Lung (tissue), 17 donors: ENCODE measurements at places on chromosomes 12 and 14. TPM values are rescaled to one million over a fixed set of nuclear protein-coding genes. Genes with fewer than 3 reads are reported as not detected.

EID3 gene
- polyA plus RNA-seq: 0.89 TPM

FGF6 gene
- not detected for polyA plus RNA-seq

JAG2 gene
- polyA plus RNA-seq: 14.1 TPM

SLCO1C1 gene
- polyA plus RNA-seq: 0.04 TPM

DNA sequence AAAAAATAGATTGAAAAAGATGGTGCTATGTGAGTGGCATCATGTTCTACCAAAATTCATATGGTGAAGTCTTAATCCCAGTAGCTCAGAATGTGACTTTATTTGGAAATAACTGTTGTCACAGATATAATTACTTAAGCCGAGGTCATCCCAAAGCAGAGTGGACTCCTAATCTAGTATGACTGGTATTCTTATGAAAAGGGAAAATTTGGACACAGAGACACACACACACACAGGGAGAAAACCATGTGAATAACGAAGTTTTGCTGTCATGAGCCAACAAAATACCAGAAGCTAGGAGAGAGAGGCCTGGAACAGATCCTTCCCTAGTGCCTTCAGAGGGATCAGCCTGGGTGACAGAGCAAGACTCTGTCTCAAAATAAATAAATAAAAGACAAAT is 62.6 kb downstream of the FAR2 start:
- H3K27me3 ChIP-seq: no peaks in the 10 kb centered on the region
- H3K4me3 ChIP-seq: no peak overlapping the region
- DNase-seq: no peak
- no peaks in the 10 kb centered on the region for H3K36me3 ChIP-seq
- H3K4me1 ChIP-seq: no peaks in the 10 kb centered on the region
- H3K27ac ChIP-seq: no peak overlapping the region

- peaks cover 57% of the 10 kb centered on the region for H3K4me1 ChIP-seq
- H3K36me3 ChIP-seq: no peaks in the 10 kb centered on the region
- H3K27ac ChIP-seq: peak overlapping the region; percentile 96
- peak; percentile 87 for DNase-seq
- H3K4me3 ChIP-seq: peak overlapping the region; percentile 75
These were observed 862 bp downstream of the CRIP2 start for GRCh38 chr14:105475269-105476096.

DNA sequence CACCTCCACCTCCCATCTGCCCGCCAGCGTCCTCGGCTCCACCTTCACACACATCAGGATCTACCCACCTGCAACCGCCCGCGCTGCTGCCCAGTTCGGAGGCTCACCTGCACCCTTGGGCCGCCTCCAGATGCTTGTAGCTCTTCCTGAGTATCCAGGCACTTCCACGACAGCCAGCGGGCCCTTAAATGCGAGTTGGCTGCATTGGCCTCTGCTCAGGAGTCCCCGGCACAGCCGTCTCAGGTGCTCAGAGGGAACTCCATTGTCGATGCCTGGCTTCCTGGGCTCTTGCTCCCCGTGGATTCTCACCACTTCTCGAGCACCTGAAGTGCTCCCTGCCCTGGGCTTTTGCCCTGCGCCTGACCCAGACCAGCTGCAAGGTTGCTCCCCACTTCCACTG is 21.9 kb upstream of the CDCA4 start:
- no peaks in the 10 kb centered on the region for H3K36me3 ChIP-seq
- H3K4me1 ChIP-seq: no peaks in the 10 kb centered on the region
- no peak overlapping the region for H3K27ac ChIP-seq
- H3K4me3 ChIP-seq: no peak overlapping the region
- no peak for DNase-seq

- no peaks in the 10 kb centered on the region for H3K27me3 ChIP-seq
- H3K27ac ChIP-seq: no peak overlapping the region
- H3K4me1 ChIP-seq: peaks cover 10% of the 10 kb centered on the region
- H3K36me3 ChIP-seq: no peaks in the 10 kb centered on the region
- H3K4me3 ChIP-seq: no peak overlapping the region
These were observed 24.3 kb downstream of the GPRC5A start for GRCh38 chr12:12915656-12916055.

DNA sequence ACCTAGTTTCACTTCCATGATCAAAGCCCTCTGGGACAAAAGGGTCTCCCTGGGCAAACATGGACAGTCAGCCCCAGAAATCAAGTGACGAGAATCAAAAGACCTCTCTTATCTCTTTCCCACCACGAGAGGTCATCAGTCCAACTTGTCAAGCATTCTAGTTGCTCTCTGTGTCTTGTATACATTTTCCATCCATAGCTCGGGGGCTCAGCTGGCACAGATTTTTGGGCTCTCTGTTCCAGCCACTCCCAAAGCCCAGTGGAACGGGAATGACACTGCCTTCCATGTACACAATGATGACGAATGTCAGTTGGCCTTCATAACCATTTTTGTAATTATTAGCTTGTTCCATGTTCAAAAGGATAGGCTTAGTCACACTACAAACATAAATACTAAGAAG is 29.7 kb downstream of the NOS1 start:
- no peak for DNase-seq
- H3K27me3 ChIP-seq: peaks cover 12% of the 10 kb centered on the region
- H3K27ac ChIP-seq: no peak overlapping the region
- no peak overlapping the region for H3K4me3 ChIP-seq

- H3K4me3 ChIP-seq: no peak overlapping the region
- H3K36me3 ChIP-seq: no peaks in the 10 kb centered on the region
- no peaks in the 10 kb centered on the region for H3K4me1 ChIP-seq
- no peaks in the 10 kb centered on the region for H3K27me3 ChIP-seq
- no peak for DNase-seq
These were observed 98.2 kb downstream of the DICER1 start for GRCh38 chr14:95059126-95059525.

- H3K4me3 ChIP-seq: peak overlapping the region; percentile 62
- DNase-seq: peak; percentile 48
- H3K27me3 ChIP-seq: no peaks in the 10 kb centered on the region
- H3K27ac ChIP-seq: peak overlapping the region; percentile 95
These were observed 1.5 kb downstream of the PTMS start for GRCh38 chr12:6767353-6768319.

GRCh38 chr14:105455766-105456660 is 18.6 kb upstream of the CRIP2 start:
- peaks cover 2% of the 10 kb centered on the region for H3K36me3 ChIP-seq
- no peak overlapping the region for H3K27ac ChIP-seq
- no peaks in the 10 kb centered on the region for H3K27me3 ChIP-seq
- H3K4me3 ChIP-seq: no peak overlapping the region
- DNase-seq: no peak

DNA sequence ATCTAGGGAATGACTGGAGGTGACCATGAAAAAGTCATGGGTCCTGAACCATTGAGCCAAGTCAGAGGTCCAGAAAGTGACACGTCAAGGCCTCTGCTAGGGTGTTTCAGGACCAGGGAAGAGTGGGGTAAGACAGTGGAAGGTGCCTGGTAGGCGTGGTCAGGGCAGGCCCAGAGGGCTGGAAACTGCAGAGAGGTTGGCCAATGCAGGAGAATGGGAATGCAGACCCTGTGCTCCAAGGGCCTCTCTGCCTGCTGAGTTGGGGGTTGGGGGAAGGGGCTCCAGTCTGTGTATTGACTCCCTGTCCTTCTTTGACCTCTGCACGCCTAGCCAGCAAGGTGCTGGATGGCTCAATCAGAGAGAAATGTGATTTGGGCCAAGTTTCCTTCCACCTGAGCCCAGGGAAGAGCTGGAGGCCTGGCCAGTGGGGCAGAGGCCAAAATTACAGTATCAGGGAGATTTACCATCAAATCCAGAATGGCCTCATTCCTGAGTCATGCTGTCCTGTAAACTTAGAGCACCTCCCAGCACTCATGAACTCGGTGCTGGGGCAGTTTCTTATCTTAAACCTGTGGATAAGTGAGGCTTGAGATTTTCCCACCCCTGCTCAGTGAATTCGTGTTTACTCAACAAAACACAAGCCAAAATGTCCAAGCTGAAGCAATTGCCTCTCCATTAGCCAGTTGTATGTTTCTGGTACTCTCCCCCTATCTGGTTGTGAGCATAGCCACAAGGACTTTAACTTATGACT is 24.4 kb downstream of the IRF2BPL start:
- H3K27ac ChIP-seq: no peak overlapping the region
- H3K4me3 ChIP-seq: no peak overlapping the region
- no peaks in the 10 kb centered on the region for H3K27me3 ChIP-seq
- H3K36me3 ChIP-seq: no peaks in the 10 kb centered on the region
- peak; percentile 61 for DNase-seq

DNA sequence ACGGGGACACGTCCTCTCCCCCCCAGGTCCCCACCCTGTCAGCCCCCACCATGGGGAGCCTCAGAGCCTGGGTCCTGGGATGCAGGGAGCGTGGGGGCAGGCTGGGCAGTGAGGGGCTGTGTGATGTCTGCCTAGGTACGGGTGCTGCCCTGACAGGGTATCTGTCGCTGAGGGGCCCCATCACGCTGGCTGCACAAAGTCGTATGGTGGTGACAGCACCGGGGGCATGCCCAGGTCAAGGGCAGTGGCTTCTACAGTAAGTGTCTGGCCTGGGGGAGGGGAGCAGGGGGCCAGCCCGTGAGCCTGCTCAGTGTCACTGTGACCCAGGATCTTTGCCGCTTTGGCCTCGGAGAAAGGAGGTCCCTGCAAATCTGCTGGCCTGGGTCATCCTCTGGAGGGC is 23.3 kb downstream of the PAPLN start:
- no peak for DNase-seq
- H3K27me3 ChIP-seq: no peaks in the 10 kb centered on the region
- H3K4me1 ChIP-seq: no peaks in the 10 kb centered on the region

DNA sequence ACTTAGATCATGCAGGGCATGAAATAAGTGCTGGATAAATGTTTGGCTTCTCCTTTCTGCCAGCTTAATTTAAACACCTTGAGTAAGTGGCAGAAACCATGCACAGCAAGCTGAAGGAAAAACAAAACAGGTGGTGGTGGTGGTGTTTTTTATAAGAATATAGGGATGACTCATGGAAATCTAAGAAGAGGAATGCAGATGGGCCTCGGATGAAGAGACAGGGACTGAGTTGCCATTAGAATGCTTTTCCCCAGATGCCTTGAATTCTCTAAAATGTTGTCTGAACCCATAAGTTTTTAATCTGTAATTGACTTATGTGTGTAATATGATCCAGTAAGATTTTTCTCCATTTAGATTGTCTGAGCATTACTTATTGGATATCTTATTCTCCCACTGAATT is 93.1 kb upstream of the ZDHHC17 start:
- H3K27me3 ChIP-seq: no peaks in the 10 kb centered on the region
- H3K4me3 ChIP-seq: no peak overlapping the region
- H3K27ac ChIP-seq: no peak overlapping the region

DNA sequence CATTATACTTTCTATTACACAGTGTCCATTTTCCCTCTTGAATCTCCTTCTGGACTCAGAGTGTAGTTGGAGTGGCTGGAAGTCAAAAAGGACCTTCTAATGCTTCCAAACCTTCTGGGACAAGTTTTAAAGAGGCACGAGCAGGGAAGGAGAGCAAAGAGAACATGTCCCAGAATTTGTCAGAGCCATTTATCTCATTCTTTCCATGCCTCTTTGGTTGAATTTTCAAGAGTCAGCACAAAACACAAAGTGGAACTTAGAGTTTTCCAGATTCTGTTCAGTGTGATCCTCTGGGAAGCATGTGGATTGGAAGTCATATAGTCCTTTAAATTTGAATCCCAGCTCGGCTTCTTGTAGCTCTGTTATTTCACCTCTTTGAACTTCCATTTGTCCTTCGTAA is 138.2 kb upstream of the PWP1 start:
- no peaks in the 10 kb centered on the region for H3K27me3 ChIP-seq
- no peaks in the 10 kb centered on the region for H3K36me3 ChIP-seq
- H3K27ac ChIP-seq: no peak overlapping the region
- no peak for DNase-seq

DNA sequence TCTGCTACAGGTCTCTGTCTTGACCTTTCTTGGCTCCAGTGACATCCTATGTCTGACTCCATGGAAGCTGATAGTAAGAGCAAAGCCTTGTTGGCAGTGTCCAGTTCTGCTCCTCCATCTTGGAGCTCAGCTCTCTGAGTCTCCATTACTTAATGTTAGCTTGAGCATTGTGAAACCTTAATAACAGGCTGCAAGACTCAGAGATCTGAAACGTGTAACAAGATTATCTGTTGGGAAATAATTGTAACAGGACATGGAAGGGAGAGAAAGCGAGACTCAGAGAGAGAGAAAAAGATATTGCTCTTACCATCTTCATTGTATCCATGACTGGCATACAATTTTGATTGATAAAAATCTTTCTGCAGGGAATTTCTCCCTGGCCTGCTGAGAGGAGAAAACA is 1365.7 kb downstream of the AACS start:
- no peaks in the 10 kb centered on the region for H3K27me3 ChIP-seq
- no peak overlapping the region for H3K27ac ChIP-seq
- no peaks in the 10 kb centered on the region for H3K36me3 ChIP-seq
- DNase-seq: no peak
